ENCODE measurements at places on chromosomes 11 and 22.

- no peak for DNase-seq
Observed at GRCh38 chr11:57481915-57482781, 21.8 kb downstream of the RTN4RL2 start.

DNA sequence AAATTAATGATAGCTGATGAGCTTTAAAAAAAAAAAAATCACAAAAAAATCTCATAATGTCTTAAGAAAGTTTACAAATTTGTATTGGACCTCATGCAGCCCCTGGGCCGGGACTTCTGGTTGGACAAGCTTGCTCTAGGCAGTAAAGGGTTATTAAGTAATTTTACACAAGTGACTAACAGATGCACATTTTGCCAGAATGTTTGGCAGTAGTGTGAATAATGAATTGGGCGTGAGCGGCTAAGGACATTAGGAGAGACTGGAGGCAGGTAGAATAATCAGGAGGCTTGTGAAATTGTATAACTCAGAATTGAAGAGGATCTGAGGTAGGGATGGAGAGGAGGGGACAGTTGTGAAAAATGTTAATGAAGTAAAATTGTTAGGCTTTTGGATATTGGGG lies 77.4 kb downstream of the HIPK3 start:
- DNase-seq: no peak

- DNase-seq: no peak
Observed at GRCh38 chr11:1484061-1484671, 2.4 kb downstream of the MOB2 start.

- no peak for DNase-seq
Observed at GRCh38 chr22:20299746-20300136, 20.1 kb downstream of the DGCR6L start.

- no peak for DNase-seq
Observed at GRCh38 chr11:62830904-62831519, 839 bp downstream of the STX5 start.

DNA sequence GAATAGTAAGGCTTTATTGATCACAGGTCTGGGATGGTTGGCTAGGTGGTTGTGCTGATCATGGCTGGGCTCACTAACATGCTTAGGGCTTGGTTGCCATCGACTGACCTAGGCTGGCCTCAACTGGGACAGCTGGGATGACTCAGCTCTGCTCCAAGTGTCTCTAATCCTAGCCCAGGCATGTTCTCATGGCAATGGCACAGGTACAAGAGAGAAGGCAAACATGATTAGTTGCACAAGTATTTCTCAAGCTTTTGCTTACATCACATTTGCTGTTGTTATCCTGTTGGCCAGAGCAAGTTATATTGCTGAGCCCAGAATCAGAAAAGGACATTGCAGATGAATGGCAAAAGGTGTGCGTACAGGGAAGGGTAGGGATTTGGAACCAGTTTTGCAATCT lies 68.5 kb upstream of the SLC35C1 start:
- DNase-seq: no peak

- DNase-seq: no peak
Observed at GRCh38 chr11:93589347-93589746, 46.2 kb upstream of the SMCO4 start.

DNA sequence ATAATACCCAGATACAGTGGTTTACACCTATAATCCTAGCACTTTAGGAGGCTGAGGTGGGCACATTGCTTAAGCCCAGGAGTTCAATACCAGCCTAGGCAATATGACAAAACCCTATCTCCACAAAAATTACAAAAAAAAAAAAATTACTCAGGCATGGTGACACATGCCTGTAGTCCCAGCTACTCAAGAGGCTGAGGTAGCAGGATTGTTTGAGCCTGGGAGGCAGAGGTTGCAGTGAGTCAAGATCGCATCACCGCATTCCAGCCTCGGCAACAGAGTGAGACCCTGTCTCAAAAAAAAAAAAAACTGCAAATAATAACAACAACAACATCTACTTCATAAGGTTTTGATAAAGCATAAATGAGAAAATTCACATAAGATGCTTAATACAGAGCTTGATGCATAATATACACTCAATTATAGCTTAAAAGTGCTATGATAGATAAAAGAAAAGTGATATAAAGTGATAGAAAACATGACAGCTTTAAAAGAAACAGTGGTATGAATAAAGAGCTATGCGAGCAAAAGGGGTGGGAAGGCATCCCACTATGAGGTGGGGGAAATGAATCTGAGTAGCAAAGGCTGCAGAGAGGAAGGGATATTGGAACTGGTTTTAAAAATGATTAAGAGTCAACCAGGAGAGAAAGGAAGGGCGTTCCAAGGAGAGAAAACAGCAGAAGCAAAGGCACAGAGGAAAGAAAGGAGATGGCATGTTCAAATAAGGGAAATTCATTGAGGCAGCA lies 197.6 kb downstream of the KIF18A start:
- no peak for DNase-seq

- no peak for DNase-seq
Observed at GRCh38 chr11:57175478-57175877, 6.3 kb upstream of the LRRC55 start.

GRCh38 chr22:28801845-28802594 lies 1.7 kb upstream of the XBP1 start:
- no peak for DNase-seq

All from NCI-H187 (cell line).